ENCODE measurements at places on chromosomes 2 and 18.

DNA sequence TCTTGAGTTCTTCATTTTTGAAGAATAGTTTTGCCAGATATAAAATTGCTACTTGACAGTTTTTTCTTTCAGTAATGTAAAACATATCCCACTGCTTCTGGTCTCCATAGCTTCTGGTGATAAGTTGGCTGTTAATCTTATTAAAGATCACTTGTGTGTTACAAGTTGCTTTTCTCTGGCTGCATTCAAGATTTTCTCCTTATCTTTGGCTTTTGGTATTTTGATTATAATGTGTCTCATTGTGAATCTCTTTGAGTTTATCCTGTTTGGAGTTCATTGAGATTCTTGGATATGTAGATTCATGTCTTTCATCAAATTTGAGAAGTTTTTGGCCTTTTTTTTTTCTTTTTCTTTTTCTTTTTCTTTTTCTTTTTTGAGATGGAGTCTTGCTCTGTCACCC is 20.2 kb upstream of the ADNP2 start:
- no peak for DNase-seq

GRCh38 chr2:37549598-37549997 is 121.8 kb downstream of the CDC42EP3 start:
- no peak for DNase-seq

- DNase-seq, result no peak
Measured at GRCh38 chr2:192700934-192701333, 506.2 kb upstream of the TMEFF2 start.

DNA sequence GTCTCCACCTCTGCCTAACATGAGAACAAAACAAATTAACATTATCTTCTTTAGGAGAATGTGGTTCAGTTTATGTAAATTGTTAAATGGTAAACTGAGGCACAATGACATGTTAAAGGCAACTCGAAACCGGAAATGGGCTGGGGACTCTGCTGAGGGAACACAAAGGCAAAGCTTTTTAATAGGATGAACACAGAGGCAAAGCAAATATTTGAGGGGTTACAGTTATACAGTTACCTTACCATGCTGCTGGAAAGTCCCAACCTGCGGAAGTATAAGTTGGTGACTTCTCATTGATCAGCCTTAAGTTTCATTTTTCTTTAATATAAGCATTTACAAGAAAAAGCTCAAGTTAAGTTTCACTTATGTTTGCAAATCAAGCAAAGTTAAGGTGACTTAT is 195.0 kb downstream of the DLGAP1 start:
- no peak for DNase-seq

DNA sequence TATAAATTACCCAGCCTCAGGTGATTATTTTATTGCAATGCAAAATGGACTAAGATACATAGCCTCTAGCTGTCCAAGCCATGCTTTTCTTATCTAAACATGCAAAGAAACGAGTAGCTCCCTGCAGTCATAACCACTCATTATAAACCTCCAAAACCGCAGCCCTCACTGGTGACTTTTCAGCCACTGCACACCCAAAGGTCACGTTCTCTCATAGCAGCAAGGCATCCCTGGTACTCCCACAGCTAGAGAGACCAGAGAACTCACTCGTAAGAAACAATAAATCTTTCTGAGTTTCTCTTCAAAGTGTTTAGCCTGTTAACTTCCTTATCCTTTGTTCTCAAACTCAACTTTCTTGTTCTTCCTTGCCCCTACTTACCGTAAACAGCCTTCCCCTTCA is 28.5 kb upstream of the RALBP1 start:
- no peak for DNase-seq

- no peak for DNase-seq
Measured at GRCh38 chr2:240819126-240819857, 727 bp downstream of the KIF1A start.

DNA sequence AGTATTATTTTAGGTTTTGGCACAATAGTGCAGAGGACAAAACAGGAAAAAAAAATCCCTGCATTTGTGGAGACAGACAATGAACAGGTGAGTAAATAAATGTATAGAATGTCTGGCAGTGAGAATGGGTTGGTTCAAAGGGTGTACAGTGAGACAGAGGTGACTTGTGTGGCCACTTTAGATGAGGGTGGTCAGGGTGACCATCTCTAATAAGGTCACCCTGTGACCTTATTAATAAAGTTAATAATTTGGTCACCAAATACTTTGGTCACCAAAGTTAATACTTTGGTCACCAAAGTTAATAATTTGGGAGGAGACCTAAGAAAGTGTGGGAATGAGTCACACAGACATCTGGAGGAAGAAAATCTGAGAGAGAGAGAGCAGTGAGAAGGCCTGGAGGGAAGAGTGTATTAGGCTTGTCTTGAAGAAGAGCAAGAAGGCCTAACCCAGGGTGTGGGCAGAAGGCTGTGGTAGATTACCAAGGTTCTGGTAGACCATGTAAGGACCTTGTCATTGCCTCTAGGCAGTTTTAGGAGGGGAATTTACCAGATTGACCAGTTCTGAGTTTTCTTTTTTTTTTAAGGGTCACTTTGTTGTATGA is 1368.4 kb upstream of the CELF4 start:
- DNase-seq, result no peak

DNA sequence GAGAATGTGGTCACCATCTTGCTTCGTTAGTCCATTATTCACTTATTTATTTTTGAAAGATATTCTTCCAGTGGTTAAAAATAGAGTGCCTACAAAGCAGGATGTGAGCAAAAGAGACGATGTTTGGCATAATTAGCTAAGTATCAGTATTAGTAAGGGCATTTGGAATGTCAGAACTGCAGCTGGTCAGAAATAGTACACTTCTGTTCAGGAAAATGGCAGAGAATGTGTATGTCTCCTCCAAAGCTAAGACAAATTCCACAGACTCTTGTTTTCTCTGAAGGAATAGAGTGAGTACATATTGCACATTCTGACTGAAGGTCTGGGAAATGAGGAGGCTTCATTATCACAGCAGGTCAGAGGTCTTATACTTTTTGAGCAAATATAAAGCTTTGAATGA is 209.0 kb downstream of the L3MBTL4 start:
- no peak for DNase-seq

- no peak for DNase-seq
Measured at GRCh38 chr2:157692768-157693167, 64.1 kb upstream of the ACVR1C start.

- no peak for DNase-seq
Measured at GRCh38 chr2:7338961-7339360, 421.7 kb downstream of the RNF144A start.

DNA sequence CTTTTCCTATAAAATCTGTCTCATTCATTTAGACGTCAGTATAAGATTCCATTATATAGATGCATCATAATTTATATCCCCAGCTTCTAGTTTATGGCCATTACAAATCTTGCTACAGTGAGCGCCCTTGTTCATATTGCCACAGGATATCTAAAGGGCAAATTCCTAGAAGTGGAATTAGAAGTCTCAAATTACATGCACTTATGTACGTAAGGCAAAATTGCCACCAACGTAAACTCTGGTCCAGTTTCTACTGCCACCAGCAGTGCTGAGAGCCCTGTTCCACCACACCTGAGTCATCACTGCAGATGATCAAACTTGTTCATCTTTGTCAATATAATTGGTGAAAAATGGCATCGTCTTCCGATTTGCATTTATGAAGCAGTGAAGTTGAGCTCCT is 90.9 kb upstream of the ID2 start:
- no peak for DNase-seq

DNA sequence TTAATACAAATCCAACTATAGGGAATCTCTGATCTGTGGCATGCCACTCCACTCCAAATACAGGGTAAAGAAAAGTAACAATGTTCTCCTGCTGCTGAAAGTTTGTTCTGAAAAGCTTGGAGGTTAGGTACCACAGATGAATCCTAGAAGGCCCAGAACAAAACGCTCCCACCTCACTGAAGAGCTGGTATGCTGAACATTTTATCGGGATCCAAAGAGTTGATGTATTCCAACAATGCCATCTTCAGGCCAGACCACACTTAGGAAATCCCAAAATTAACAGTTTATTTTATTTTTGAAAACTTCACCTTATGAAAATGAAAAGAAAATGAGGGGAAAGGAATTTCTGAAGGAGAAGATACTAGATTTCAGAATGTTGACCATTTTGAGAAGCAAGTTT is 145.1 kb upstream of the CDH19 start:
- DNase-seq, result no peak

- no peak for DNase-seq
Measured at GRCh38 chr2:237171396-237171795, 85.7 kb downstream of the COPS8 start.

DNA sequence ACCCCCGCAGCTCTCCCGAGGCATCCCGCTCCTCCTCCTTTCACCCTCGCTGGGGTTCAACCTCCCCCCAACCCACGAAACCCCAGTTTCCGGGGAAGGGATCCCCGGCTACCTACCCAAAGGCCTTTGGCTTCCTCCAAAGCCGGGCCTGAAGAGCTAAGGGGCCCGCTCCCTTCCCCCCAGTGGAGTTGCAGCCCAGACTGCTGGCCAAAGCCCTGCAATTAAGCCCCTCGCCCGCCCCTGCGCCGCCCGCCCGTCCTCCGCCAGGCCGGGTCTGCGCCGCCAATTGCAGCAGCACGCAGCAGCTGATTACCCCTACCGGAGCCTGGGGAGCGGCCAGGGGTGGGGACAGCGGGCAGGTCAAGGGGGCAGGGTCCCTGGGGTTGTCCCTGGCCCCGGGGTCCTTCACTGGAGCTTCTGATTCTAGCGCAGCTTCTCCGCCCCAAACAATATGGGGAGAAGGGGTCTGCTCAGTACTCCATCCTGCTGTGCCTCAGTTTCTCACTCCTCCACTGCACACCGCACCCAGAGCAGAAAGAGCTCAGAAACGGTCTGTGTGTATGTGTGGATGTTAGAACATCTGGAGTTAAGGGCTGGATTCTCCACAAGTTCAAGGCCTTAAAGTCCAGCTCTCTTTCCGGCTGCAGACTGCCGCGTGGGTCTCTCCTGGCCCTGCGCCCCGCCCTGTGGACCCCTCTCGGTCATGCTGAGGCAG is 16.9 kb downstream of the WNT10A start:
- no peak for DNase-seq

DNA sequence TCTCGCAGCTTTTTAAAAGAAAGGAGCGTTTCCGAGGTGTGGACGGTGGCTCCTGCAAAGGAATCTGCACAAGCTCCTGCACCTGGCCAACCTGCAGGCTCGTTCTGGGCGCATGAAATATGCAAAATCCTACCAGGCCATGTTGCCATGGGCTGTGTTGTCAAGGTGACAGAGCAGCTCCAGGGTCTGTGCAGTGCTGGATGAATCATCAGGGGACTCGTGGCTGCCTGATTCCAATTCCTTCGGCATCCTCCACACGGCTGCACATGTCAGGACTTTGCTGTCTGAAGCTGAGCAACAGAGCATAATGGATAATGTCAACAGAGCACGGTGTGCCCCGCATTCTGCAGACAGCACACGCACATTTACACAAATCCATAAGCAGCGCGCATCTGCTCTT is 120.5 kb downstream of the EIPR1 start:
- DNase-seq, result no peak

- no peak for DNase-seq
Measured at GRCh38 chr2:195639238-195639858, 17.7 kb upstream of the SLC39A10 start.

GRCh38 chr2:186485576-186485870 is 537 bp upstream of the ZC3H15 start:
- DNase-seq, result no peak

- DNase-seq, result no peak
Measured at GRCh38 chr2:28342081-28342967, 50.3 kb upstream of the FOSL2 start.

- no peak for DNase-seq
Measured at GRCh38 chr2:216578325-216578724, 54.9 kb upstream of the IGFBP2 start.

GRCh38 chr2:15802657-15803542 is 137.4 kb upstream of the MYCN start:
- no peak for DNase-seq

DNA sequence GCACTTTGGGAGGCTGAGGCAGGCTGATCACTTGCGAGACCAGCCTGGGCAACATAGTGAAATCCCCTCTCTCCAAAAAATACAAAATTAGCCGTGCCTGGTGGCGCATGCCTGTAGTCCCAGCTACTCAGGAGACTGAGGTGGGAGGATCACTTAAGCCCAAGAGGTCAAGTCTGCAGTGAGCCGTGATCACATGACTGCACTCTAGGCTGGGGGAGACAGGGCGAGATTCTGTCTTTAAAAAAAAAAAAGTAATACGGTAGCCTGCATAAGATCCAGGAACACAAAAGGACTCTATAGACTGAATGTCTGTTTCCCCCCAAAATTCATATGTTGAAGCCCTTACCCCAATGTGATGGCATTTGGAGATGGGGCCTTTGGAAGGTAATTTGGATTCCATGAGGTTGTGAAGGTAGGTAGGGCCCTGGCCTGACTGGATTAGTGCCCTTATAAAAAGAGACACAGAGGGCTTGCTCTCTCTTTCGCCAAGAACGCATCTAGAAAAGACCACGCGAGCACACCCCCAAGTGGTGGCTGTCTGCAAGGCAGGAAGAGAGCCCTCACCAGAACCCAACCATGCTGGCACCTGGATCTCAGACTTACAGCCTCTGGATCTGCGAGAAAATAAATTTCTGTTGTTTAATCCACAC is 17.0 kb downstream of the MBOAT2 start:
- DNase-seq, result no peak

DNA sequence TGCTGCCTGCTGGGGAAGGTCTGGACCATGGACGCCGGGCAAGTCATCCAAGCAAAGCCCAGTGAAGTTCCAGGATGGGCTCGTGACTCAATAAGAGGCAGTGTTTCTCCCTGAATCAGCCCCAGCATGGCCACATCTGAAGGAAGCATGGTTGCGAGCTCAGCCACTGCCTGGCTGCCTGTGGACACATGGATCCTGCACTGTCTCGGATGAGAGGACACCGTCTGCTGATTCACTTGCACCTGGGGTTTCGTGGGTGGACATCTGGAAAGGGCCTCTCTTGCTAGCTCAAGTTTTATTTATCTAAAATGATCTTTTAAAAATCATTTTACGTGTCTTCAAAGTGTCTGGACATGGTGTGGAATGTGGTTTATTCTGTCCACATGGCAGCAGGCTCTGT is 224.8 kb upstream of the FN1 start:
- no peak for DNase-seq

DNA sequence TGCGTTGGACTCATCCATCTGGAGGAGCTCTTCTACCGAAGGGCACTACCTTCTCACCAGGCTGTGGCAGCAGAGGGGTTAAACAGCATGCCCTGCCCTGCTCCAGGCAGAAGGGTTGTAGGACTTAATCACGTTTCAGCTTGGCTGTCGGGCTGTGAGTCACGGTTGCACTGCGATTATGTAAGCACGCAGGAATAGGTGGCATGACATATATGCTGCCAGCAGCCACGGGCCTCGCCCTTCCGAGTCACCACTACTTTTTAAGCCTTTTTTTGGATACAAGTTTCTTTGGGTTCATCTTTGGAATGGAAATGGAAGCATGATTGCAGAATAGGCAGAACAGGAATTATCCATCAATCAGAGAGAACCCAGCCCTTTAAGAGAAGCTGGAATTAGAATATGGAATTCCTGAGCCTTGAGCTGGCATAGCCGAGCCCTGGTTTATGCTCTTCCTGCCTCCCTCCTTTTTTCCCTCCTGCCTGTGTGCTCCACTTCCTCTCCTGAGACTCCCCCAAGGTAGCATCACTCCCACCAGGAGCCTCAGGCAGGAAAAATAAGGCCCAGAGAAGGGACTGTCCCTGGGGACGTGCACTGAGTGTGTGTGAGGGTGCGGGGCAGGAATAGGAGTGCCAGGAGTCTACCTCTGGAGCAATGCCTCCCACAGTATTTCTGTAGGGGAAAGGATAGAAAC is 86.8 kb downstream of the SEMA4F start:
- peak; percentile 63 for DNase-seq

- DNase-seq, result no peak
Measured at GRCh38 chr2:233976690-233977294, 59.6 kb downstream of the TRPM8 start.

GRCh38 chr2:234496835-234497593 is at the start of gene ARL4C:
ARL4C (minus strand) TSS chr2:234497081; CDS start chr2:234496586, 495 bp downstream.
- DNase-seq, result no peak
